Effector CD8-positive, alpha-beta T cell (primary cell): ENCODE measurements at places on chromosomes 7 and 10.

- DNase-seq: no peak
These were observed 259.8 kb upstream of the KLF14 start for GRCh38 chr7:130993671-130994365.

GRCh38 chr7:98651760-98652159, 34.7 kb downstream of the NPTX2 start:
- DNase-seq: no peak

DNA sequence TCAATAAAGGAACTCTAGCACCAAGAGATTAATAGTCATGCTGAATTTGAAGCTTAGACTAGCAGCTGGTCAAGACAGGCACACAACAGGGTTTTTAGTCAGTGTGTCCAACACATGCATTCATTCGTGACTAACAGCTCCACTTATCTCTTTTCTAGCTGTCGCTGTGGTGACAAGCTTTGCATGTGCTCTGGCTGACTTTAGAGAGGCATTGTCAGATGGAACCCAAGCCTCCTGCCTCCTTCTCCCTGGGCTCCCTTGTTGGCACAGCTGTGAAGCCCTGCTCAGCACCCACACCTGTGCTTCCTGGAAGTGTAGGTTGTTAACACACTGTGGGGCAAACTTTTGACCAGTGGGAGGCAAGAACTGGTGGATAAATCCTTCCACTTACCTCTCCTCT, 9.8 kb upstream of the AGK start:
- no peak for DNase-seq

- DNase-seq: no peak
These were observed 838.8 kb downstream of the GRID1 start for GRCh38 chr10:85527616-85528317.

- DNase-seq: no peak
These were observed 137.0 kb downstream of the ETV1 start for GRCh38 chr7:13852281-13852968.

- no peak for DNase-seq
These were observed 471 bp upstream of the TOMM7 start for GRCh38 chr7:22823142-22823497.

DNA sequence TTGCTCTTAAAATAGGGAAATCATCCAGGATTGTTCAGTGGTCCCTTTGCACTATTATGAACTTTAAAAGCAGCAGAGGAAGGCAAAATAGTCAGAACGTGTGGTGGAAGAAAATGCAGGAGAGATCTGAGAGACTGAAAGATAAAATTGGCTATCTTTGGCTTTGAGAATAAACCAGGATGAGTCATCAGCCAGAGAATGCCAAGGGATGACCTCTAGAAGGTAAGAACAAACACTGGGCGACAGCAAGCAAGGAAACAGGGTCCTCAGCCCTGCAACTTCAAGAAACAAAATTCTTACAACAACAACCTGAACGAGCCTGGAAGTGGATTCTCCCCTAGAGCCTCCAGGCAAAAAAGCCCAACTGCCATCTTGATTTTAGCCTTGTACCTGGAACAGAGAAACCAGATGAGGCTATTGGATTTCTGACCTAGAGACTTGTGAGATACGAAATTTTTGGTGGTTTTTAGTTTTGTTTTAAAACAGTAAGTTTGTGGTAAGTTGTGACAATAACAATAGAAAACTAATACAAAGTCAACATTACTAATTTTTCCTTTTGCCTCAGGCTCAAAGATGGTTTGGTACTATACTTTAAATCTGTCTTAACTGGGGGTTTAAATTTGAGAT, 130.2 kb upstream of the CNTNAP2 start:
- no peak for DNase-seq

DNA sequence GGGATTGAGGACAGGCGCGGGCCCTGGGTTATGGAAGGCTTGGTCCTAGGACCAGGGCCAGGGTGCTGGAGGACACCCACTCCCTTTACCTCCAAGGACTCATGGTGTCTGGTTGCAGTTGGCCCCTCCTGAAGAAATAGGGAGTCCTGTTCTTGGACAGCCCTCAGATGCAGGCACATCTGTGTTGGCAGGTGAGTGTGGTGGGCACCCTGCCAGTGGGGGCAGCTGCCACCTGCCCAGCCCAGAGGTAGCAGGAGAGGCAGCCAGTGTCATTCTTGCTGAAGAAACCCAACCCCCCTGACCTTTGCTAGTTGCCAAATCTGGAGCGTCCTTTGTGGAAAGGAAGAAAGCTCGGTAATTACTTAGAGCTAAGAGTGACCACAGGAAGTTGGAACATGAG, 8.3 kb downstream of the GALNT17 start:
- DNase-seq: no peak

GRCh38 chr10:52028523-52028858, 285.6 kb upstream of the DKK1 start:
- no peak for DNase-seq

DNA sequence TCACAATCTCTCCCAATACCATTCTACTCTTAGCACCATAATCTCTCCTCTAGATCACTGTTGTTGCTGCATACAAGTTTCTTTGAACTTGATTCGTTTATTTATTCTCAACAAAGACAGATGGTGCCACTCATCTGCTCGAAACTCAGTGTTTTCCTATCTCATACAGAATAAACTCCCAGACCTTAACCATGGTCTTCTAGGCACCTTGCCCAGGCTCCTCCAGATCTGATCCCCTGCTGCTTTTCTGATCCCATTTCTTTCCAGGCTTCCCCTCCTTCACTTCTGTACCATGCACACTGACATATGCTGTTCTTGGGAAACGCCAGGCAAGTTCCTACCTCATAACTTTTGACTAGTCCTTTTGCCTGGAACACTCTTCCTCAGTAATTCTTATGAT, 645.7 kb downstream of the DNAJB9 start:
- no peak for DNase-seq

GRCh38 chr10:121015916-121016315, 164.8 kb downstream of the WDR11 start:
- no peak for DNase-seq

DNA sequence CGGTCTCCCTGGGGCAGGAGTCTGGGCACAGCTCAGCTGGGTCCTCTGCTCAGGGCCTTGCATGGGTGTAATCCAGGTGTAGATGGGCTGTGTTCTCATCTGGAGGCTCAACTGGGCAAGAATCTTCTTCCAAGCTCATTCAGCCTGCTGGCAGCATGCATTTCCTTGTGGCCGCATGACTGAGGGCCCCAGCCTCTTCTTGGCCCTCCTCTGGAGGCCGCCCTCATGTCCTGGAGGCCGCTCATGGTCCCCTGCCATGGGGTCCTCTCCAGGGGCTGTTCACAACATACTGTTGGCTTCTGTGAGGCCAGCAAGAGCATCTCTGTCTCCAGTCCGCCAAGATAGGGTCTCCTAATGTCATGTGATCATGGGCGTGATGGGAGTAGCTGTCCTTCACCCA, 437.5 kb upstream of the FOXK1 start:
- no peak for DNase-seq

DNA sequence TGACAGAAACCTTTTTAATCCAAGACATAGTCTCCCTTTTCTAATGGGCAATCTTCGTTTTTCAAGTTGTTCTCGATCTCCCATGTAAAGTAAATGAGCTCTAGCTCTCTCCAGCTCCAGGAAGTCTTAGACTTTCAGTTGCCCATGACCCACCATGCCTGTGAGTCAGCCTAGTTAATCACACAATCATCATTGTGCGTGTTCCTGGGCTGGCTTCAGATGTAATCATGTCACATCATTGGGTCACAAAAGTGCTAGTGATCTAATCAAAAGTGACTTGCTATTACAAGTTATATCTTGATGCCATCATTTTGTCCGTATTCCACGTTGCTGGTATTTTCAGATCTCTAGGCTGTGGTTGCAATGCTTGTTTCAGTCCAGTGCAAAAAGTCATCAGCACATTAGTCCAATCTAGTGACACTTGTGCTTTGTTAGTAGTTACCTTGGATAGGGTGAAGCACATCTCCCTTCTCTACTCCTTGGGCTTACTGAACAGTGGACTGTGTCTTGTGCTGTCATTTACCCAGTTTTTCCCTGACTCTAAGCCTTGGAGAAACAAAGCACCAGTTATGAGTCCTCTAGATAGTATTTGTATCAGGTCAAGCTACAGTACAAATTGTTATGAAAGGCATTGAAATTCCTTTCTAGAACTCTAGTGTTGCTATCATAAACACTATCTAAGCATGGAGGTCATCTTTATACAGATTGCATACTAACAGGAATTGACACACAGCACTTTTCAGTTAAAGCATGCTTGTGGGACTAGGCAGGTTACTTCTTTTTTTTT, 316.6 kb downstream of the GFRA1 start:
- no peak for DNase-seq
